ENCODE measurements at places on chromosomes 12 and 14.

DNA sequence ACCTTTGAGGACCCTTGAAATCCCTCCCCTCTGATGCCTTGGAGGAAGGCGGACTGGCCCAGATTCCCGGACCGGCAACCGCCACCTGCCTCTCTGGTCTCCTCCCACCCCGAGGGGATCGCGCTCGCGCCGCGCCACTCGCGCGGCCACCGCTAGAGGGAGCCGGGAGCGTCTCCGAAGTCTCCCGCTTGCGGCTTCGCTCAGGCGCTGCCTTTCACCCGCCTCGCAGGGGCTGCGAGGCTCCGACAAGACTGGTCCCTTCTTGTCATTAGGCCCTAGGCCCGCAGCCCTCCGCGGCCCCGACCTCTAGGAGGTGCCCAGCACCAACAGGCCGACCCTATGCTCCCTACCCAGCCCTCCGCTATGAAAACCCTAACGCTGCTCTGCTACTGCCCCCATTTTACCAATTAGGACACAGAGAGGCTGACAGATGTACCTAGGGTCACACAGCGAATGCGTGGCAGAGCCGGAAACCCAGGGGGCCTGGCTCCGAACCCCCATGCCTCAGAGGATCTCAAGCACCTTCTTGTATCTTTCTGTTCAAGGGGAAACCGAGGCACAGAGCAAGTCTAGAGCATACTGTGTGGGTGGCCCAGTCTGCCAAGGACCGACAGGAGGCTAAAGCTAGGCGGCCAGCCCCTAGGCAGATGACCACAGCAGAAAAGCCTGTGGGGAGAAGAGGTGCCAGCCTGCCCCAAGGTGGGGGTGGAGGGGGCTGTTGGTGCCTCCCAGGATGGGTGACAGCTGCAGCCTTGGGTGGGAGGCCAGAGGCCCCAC, 21.4 kb upstream of the VSX2 start:
- DNase-seq = peak; percentile 54

GRCh38 chr12:66140731-66141130, 10.2 kb upstream of the LLPH start:
- DNase-seq = no peak

DNA sequence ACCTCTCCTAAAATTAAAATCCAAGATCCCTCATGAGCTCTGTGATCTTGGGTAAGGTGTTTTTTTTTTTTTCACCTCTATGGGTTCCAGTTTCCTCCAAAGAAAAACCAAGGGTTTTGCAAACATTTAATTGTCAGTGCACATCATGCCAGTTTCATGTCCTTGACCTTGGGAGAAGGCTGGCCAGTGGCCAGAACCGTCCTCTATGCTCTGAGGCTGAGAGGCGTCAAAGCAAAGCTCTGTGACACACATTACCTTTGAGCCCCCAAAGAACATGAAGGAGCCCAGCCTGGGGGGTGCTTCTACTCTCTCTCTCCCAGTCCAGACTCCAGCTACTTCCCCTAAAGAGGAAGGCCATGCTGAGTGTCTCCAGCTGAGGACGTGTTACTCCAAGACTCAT, 145.5 kb upstream of the TMEM132C start:
- DNase-seq = no peak

DNA sequence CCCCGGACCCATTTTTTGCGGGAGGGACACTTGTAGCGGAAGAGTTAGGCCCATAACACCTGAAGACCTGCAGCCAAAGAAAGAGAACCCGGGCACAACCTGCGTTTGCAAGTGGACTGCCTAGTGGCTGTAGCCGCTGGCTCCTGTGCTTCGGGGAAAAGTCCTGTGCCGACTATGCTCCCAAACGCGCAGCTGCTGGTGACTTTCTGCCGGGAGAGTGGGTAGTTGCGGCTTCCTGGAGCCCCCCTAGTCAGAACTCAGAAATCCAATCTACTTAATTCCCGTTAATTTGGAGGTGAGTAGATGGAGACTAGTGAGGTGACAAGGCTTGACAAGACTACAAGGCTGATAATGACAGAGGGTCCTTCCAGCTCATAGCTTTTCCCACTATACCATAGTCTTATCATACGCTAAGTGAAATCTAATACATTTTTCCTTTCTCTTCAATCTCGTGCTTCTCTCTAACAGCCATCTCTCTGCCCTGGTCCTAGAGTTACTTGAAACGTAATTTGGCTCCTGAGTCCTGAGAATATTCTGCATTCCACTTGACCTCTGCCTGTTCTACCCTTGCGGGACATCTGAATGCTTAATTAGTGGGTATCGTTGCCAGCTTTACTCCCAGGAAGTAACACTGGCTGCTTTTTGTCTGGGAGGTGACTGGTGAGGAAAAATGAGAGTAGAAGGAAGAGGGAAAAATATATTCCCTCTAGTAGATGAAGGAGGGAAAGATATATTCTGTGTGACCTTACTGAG, 556 bp downstream of the MTHFD1 start:
- no peak for DNase-seq

DNA sequence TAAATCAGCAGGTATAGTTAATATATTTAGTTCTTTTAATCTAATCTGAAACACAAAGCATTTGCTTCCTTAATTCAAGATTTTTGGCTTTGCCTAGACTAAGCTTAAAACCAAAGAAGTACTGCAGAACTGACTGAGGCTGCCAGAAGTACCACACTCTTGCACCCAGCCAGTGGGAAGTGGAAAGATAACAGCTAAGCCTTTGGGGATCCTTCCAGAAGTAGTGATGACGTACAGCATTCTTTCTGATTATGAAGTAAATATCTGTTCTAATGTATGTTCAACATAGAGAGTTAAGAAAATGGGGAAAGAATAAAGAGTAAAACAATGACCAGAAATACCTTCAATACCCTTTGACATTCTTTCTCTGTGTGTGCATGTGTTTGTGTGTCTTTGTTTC, 19.3 kb downstream of the NTF3 start:
- DNase-seq = no peak

GRCh38 chr12:55729819-55730818, 1.3 kb upstream of the CD63 start:
- no peak for DNase-seq

DNA sequence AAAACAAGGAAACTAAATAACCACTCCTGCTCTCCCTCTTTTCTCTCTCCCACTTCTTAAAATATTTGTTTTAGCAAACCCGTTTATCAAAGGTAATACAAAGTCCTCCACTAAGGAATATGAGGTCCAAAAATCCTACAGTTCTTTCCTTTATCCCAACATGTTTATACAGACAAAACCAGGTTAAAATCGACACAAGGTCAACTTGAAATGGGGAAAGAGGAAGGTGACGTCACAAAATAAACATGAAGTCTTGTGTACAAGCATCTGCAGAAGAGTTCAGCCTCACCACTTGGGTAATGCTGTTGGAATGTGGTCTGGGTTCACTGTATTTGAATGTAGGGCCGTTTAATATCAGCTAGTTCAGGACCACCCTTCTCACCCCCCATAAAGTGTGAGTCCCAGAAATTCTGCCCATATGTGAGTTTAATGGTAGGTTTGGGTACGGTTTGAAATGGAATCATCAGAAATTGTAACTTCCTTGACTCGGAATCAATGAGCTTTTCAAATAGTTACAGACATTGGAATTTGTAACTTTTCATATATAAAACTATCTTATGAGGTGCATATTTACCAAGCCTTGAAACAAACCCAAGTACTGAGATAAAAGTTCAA, 120.0 kb upstream of the SLC38A2 start:
- no peak for DNase-seq

GRCh38 chr14:85279407-85279806, 250.5 kb upstream of the FLRT2 start:
- DNase-seq = no peak

GRCh38 chr14:104443391-104444158, 136.0 kb upstream of the C14orf180 start:
- no peak for DNase-seq

GRCh38 chr14:56666294-56666693, 86.7 kb downstream of the TMEM260 start:
- DNase-seq = no peak

GRCh38 chr12:81502912-81503695, 256.0 kb downstream of the PPFIA2 start:
- no peak for DNase-seq

DNA sequence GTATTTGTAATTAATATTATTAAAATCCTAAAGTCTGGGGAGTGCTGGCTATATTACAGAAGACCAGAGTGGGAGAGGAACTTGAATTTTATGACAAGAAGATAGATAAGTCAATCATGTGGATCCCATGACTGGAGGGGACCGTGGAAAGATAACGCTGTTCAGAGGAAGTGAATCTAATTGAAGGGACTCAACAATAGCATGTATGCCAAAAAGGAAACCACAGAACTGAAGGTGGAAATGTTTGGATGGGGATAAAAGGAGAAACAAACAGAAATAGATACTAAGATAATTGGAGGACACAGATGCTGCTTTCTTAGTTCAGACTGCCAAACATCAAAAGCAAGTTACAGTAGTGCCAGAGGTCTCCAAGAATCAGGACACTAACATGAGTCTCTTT, 21.1 kb downstream of the OR6J1 start:
- no peak for DNase-seq

DNA sequence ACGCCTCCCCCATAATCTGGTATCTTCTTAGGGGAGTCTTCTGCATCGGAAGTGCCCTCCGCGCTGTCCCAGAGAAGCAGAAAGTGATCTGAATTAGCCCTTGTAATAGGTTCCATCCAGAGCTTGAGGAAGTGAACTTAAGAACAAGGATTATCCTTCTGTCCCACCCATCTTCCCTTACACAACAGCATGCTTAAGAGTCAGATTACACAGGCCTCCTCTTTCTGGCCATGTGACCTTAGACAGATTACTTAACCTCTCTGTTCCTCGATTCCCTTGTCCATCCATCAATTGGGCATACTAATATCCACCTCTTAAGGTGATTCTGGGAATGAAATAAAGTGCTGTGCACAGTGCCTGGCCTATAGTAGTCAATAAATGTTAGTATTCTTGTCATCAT, 11.4 kb downstream of the CABP1 start:
- no peak for DNase-seq

DNA sequence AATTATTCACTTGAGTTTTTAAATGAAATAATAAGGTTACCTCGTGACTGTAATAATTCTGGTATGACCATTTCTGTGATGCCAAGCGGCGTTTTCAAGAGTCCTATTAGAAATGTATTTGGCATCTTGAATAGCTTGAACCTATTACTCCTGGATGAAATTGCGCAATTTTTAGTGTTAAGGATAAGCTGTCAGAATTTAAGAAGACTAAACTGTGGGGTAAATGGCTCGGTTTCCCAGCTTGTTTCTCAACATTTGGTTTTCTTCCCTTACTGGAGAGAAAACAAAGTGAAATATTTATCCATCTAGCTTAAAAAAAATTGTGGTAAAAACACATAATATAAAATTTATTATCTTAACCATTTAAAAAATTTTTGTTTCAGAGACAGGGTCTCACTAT, 26.8 kb downstream of the PCNX1 start:
- no peak for DNase-seq

- peak; percentile 25 for DNase-seq
Observed at GRCh38 chr12:92030618-92031017, 115.0 kb downstream of the BTG1 start.

DNA sequence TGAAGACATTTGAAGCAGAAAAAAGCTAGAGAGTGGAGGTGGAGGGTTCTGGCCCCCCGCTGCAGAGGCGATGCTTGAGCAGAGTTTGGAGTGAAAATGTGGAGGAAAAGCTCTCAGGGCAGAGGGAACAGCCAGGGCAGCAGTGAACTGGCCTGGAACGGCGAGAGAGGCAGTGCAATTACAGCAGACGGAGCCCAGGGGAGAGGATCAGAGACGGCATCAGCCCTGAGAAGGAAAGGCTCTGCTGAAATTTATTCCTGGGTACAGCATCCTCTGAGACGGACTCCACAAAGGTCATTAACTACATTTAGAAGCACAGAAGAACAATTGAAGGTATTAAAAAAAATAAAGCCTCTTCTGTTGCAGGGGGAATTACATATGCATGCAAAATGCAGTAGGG, 14.2 kb downstream of the STON2 start:
- DNase-seq = no peak

DNA sequence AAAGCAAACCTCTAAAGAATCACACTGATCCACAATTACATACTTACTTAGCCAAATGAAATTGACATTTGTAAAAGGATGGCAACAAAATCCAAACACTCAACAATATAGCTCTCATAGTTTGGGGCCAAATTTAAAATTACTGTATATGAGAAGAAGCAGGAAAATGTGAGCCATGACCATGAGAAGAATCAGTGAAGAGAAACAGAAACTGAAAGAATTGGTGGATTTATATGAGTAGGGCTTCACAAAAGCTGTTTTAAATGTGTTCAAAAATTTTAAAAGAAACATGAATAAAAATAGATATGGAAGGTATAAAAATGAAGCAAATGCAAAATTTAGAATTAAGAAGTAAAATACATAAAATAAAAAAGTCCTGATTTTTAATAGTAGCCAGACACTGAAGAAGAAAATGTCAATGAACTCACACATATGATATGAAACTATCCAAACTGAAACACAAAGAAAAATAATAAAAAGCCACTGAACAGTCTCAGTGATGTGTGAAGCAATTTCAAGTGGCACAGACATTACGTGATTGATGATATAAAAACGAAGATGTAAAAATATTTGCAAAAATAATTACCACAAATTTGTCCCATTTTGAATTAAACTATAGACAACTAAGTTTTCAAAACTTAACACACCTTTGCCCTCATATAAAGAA, 87.9 kb upstream of the MDGA2 start:
- DNase-seq = no peak

GRCh38 chr12:131493068-131493826, 217.6 kb upstream of the SFSWAP start:
- no peak for DNase-seq

GRCh38 chr14:54343272-54344121, 53.3 kb upstream of the CDKN3 start:
- DNase-seq = no peak

DNA sequence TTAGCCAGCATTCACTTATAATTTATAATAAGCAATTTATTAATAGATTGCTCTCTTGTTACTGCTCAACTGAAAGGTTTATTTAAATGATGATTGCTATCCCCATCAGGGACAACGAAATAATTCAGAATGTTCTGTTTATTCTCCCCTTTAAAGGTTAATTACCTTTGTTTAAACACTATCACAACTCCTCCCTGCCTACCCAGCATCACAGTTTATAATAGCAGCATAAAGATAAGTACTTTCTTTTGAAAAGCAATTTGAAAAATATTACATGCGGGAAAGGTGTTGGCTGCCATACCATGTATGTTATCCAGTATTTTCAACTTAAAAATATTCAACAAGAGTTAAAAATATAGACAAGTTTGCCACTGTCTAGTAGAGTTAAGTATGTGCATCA, 30.6 kb downstream of the SCAF11 start:
- no peak for DNase-seq

GRCh38 chr12:20154052-20154451, 214.3 kb upstream of the PDE3A start:
- no peak for DNase-seq

GRCh38 chr14:69281450-69282169, 21.7 kb downstream of the GALNT16 start:
- no peak for DNase-seq

DNA sequence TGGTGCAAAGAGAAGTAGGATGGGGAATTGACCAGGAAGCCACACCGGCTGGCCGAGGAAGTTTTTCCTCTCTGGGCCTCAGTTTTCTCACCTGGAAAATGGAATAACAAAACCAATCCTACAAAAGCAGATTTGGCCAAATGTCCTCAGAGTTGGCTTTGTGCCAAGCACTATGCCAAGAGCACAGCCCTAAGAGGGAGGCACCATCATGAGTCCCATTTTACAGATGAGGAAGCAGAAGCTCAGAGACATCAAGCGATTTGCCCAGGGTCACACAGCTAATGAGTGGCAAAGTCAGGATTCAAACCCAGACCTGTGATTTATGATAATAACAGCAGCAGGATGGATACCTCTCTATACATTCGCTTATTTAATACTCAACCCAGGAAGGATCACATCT, 27.3 kb downstream of the RASAL1 start:
- DNase-seq = no peak
